Cortex of kidney (tissue), 1 donor: ENCODE measurements at places on chromosomes 4 and X.

DNA sequence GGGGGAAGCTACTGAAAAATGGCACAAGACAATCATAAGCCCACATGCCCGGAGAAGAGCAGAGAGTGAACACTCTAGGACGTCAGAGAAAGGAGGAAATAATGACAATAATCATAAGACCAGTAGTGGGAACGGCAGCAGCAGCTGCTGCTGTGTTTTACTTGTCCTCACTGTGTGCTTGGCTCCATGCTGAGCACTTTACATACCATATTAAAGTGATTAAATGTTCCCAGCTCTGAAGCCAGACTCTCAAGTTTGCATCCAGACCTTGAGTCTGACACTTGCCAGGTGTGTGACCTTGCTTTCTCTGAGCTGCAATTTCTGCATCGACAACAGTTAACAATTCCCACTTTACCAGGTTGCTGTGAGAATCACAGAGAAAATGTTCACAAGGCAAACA is 255.4 kb downstream of the SPANXN1 start:
- DNase-seq: no peak

DNA sequence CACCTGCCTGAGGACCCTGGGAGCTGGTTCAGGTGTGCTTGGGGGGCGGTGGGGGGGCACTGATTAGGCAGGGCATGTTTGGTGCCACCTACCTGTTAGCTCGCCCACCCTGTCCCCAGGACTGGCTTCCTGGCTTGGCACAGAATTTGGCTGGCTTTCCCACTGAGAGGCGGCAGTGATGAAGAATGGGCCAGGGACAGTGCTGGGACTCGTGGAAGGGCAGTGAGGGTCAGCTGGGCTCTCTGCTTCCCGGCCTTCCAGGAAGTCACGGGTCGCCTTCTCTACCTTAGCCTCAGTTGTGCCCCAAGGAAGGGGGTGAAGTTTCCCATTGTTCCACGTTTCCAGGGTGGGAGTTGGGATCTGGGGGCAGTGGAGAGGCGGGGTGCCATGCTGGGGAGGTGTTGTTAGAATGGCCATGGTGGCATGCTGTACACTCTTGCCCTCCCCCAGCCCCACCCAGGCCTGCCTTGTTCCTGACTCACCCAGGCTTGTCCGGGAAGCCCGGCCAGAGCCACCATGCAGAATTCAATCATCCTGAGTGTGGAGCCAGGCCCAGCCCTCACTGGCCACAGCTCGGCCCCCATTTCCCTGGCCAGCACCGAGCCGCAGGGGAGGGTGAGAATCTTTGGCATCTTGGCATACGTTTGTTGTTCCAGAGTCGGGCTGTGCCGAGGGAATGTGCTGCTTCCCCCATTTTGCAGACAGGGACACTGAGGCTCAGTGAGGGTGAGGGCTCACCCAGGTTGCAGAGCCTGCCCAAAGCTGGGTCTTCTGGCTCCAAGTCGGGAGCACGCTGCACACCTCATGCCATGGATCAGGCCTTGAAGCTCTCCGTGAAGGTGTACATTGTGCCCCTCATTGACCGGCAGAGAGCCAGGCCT is 21.9 kb upstream of the GPR78 start:
- no peak for DNase-seq

DNA sequence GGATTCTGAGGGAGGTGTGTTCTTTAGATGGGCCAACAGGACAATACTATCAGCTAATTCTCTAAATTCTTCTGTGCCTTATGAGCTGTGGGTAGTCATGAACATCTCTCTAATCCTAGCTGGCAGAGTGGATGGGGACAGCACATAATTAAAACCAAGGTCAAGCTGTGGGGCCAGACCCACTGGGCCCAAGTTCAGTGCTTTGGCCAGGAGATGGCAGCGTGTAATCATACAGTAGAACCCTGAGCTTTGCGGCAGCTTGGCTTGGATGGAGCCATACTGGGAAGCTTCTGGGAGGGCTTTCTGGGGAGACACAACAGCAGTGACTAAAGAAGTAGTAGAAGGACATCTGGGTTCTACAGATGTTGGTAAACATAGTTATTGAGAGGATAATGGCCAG is 140.3 kb upstream of the CXCL13 start:
- no peak for DNase-seq

- DNase-seq: no peak
Measured at GRCh38 chr4:99574530-99575324, at the start of gene MTTP. Gene MTTP, plus strand, starts transcription at chr4:99574824. Its CDS starts 86 bp downstream, at chr4:99574910.

DNA sequence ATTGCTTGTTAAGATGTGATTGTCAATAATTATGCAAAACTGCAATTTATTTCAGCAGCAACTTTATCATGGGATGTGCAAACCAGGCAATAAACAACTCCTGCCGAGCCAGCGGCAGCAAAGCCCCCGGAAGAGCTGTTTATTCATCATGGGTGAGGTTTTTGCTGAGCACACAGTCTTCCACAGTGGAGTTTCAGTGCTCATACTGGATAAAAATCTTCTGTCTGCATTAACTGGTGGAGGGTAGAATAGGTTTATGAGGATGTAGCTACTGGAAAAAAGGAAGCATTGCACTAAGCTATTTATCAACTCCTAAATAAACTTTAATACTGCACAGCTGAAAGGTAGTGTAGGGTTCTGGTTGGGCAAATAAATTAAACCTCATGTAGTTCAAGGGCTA is 557.4 kb upstream of the FTHL17 start:
- DNase-seq: no peak

DNA sequence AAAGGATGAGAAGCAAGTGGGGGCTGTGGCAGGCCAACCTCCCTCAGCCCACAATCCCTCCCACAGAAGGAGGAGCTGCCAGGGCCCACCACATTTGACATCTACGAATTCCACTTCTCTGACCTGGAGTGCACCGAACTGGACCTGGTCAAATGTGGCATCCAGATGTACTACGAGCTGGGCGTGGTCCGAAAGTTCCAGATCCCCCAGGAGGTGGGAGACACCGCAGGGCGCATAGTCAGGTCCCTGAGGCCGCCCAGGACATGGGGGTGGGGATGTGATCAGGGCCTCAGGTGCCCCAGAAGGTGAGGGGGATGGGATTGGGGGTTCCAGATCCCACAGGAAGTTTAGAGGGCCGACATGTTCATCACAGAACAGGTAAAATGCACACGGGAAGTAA is 13.7 kb downstream of the ATP5ME start:
- DNase-seq: no peak

GRCh38 chrX:45598861-45599260 is 398.2 kb upstream of the DIPK2B start:
- DNase-seq: no peak

- DNase-seq: no peak
Measured at GRCh38 chr4:16377887-16378286, 151.6 kb upstream of the TAPT1 start.

GRCh38 chr4:181688432-181688831 is 554.8 kb upstream of the TENM3 start:
- DNase-seq: no peak

DNA sequence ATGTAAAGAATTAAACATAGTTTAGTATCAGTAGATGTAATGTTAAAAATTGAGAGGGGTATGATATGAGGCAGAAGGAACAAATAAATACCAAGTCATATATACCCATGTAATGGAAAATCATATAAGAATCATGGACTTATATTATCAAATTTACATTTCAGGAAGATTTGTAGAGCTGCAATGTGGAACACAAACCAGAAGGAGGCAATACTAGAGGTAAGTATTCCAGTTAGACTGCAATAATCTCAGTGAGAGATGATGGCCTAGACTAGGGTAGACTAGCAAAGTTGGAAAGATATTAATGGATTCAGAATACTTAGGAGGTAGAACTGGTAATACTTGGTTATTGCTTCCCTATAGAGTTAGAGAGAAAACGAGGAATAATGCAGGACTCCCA is 603.0 kb upstream of the KLHL4 start:
- DNase-seq: no peak

DNA sequence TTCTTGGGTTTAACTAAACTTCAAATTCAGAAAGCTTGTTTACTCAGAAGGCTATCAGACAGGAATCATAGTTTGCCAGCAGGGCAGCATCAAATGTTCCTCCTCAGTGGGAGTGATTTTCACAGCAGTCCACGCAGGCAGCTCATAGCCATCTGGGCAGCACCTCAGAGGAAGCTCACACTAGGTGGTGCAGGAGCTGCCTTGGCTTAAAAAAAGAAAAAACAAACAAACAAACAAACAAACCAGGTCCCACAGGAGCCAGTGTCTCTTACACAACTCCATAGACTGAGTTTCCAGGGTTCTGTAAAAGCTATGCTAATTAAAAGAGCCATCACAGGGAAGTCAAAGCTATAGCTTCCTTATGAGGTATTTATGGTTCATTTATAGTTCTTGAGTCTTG is 10.5 kb upstream of the KLHL5 start:
- DNase-seq: no peak

DNA sequence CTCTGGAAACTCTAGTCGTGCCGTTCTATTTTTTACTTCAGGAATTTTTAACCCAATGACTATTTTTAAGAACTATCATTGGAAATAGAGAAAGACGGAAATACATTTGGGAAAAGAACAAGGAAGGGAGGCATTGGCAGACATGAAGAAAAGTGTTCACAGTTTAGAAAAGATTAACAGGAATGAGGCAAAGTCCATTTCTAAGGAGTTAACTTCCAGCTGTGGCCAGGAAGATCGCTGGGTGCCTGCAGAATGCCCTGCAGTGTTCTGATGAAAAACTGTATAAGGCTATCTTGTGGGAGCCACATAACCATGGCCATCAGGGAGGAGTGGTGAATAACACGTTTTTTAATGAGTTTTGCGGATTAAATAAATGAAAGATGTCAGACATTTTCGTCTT is 150.6 kb upstream of the VCX3A start:
- no peak for DNase-seq

DNA sequence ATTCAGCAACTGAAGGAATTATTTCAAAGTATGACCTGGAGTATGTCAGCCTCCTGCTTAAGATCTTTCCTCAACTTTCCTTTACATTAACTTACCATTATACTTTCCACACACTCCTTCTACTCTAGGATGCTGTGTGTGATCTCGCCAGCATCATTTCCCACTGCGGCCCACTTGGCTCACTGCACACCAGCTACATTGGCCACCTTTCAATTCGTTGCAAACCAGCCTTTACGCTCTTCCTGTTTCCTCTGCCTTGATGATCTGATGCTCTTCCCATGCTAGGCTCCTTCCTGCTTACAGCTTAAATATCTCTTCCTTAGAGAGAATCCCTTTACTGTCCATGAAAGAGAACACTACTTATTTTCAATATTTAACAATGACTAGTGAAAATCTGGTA is 95.1 kb downstream of the GPM6A start:
- DNase-seq: no peak

DNA sequence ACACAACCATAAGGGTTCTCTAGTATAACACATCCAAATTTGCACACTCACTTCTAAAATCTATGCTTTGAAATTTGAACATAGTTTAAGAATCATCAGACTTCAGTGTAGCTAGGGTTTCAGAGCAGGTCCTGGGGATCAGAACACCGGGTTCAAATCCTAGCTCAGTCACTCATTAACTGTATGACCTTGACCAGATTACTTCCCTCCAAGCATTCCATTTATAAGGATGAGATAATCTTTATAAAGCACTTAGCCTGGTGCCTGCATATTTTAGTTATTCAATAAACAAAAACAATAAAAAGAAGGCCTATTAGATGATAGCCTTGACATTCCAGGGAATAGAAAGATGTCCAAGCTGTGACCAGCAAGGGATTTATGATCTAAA is 4.8 kb upstream of the STBD1 start:
- no peak for DNase-seq

- no peak for DNase-seq
Measured at GRCh38 chrX:147710301-147710700, 201.4 kb upstream of the FMR1 start.

GRCh38 chr4:10063544-10064300 is 42.4 kb upstream of the SLC2A9 start:
- DNase-seq: no peak

GRCh38 chr4:102298716-102299115 is 46.6 kb downstream of the SLC39A8 start:
- no peak for DNase-seq

- DNase-seq: no peak
Measured at GRCh38 chr4:14269824-14270223, 642.3 kb upstream of the BOD1L1 start.

DNA sequence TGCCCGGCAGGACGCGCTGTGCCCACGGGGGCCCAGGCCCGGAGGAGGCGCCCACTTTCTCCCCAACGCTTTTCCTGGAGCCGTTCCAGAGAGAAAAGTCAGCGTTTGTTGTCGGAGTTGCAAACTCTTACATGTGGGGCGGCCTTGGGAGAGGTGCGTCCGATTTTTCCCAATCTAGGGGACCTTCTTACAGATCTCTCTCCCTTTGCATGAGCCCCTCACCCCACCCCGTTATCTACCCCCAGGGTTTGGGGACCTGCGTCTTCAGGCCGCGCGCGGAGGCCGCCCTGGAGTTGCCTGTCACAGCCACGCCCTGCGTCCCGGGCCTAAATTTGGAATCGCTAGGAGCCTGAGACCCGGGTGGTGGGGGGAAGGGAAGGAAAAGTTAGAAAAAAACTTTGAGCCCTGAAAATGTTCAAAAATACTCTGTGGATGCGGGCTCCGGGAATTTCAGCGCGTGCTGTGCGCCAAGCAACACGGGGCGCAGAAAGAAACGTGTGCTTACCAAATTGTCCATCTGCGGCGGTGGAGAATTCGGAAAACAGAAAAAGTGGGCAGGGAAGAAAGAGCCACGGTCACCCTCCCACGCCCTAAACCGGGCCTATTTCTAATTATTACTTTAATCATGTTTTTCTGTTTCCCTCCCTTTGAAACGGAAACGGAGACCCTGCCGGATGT is 587 bp downstream of the CD99 start:
- no peak for DNase-seq

DNA sequence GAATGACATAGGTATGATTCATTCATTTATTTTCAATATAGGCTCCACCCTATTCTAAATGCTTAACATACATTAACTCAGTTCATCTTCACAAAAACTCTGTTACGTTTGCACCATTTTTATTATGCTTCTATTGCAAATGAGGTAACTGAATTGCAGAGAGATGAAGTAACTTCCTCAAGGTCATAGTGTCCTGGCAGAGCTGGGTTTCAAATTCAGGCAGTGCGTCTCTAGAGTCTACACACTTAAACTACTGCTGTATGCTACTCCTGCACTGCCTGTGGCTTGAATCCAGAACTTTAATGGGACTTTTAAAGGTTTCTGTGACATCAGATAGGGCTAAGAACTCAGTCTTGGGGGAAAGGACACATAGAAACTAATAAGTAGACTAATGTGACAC is 413.4 kb downstream of the UBE2NL start:
- no peak for DNase-seq

- no peak for DNase-seq
Measured at GRCh38 chr4:88144048-88144447, 14.4 kb downstream of the ABCG2 start.

DNA sequence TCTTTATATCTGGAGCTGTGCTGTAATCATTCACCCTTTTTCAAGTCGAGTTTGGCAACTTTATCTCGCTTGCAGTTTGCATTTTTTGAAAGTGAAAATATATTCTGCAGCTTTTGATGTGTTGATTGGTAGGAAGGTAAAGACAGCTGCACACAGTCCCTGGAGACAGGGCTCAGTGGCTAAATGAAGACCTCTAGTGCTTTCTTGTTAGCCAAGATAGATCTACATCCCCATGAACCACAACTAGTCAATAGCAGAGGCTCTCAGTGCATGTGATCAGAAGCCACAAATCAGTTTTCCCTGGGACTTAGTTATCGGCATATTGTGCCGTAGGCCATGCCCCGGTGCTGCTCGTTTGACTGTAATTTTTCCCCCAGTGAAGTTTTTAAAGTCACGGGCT is 587.7 kb upstream of the PITX2 start:
- DNase-seq: no peak

GRCh38 chr4:3217771-3218170 is 31.2 kb upstream of the MSANTD1 start:
- DNase-seq: no peak
